Left renal pelvis (tissue), 4 donors: ENCODE measurements at places on chromosomes 1 and 21. TPM values are rescaled to one million over a fixed set of nuclear protein-coding genes. Genes with fewer than 3 reads are reported as not detected.

The ABCB10 gene
- polyA plus RNA-seq = 21.1 TPM

The C1orf105 gene
- not detected for polyA plus RNA-seq

DNA sequence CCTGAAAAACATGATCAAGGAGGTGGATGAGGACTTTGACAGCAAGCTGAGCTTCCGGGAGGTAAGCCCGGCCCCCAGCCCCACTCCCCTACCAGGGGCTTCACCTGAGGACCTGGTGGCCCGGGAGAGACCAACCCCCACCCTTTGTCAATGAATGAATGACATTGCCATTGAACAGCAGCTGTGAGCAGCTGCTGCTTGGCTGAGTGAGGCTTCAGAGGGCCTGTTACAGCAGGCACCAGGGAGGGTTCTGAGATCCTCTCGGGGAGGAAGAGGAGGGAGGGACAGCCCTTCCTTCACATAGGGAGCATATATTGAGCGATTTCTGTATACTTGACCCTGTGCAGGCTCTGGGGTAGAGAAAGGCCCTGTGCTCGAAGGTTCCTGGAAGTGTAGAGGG, 12.3 kb upstream of the CTRC start:
- DNase-seq = no peak

- DNase-seq = no peak
Measured at GRCh38 chr1:203084588-203085527, 954 bp downstream of the MYOG start.

GRCh38 chr1:8457760-8458381, 140.0 kb downstream of the SLC45A1 start:
- no peak for DNase-seq

DNA sequence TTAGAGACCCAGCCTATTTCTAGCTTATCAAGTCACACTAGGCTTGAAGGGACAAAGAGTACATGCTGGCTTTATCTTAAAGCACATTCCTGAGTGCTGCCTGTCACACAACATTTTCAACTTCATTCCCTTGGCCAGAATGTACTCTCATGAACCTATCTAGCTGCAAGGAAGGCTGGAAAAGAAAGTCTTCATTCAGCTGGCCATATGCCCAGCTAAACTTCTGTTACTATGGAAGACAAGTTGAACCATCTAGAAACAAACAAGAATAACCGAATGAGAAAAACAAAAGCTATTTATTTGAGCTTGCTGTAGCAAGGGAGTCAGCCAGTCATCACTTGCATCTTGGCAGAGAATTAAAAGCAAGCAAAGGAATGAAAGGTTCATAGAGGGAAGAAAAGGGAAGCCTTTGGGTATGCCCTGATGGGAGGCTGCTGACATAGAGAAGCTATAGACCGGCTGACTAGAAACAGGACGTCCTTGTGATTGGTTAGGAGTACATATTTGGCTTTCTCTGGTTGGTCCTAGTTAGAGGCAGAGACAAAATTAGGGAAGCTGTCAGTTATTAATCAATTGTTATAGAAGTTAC, 108.4 kb downstream of the NEK7 start:
- no peak for DNase-seq

GRCh38 chr1:89523572-89524368, 859 bp upstream of the LRRC8B start:
- peak; percentile 51 for DNase-seq

GRCh38 chr1:44628962-44629756, 45.1 kb downstream of the TMEM53 start:
- DNase-seq = no peak

DNA sequence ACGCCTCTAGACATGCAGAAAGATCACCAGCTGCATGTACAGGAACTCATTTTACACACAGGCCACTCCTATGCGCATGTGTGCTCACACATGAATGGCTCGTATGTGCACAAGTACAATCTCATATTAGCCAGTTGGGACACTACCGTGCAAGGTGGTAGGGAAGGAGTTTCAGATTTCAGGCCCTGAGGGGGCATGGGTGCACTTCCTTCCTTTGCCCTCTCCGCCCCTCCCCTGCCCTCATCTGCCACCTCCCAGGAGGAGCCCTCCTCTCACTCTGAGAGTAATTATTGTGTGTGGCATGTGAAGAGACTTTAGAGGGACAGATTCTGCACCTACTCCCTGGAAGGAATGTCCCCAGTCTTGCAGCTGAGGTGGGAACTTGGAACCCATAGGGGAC, 14.8 kb downstream of the EDN2 start:
- DNase-seq = no peak
